MCF 10A (cell line): ENCODE measurements at places on chromosomes 16 and 17.

DNA sequence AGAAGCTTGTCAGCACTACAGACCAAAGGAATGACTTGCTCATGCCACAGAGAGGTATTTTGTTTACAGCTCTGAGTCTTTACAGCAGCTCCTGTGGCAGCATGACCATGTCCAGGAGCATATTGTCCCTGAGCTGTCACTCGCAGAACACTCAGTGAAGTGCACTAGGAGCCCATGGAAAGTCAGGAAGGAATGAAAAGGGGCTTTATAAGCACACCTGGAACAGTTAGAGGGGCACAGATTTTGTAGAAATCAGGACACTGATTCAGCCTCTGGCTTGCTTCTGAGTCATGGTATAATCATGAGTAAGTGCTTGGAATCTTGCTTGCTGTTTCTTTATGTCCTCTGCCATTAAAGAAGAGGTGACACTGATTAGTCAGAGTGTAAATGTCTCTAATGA is 41.0 kb downstream of the TADA2A start:
- DNase-seq, result peak; percentile 29

GRCh38 chr17:17298108-17298507 is 5.1 kb upstream of the NT5M start:
- no peak for DNase-seq

GRCh38 chr16:86285938-86286921 is 224.1 kb upstream of the FOXF1 start:
- DNase-seq, result no peak

- DNase-seq, result no peak
Observed at GRCh38 chr17:17525311-17525710, 29.1 kb upstream of the RASD1 start.

DNA sequence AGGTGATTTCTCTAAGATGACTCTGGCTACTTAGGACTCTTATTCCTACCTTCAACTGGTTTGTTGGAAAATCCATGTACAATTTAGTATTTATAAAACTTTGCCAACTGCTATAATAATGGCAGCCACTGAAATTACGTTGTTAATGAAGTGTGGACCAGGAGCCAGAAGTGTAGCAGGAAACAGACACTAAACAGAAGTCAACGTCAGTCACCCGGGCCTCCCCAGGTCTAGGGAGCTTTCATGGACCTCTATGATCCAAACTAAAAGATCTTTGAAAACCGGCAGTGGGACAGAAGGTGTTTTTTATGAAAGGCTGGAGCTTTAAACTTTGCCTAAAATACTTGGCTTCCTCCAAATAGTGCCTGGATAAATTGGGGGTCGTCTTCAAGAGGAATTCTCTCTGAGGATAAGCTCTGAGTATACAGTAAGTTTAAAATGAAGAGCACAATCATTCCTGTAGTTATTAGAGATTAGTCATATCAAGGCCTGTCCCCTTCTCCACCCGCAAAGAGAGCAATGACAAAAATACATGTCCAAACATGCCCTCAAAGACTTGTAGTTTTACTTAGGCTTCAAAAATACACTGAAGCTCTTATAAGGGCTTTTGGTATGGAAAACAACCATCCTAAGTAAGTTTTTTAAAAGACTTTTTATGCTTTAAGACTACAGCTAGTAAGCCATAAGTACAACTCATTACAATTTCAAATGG is 34.6 kb downstream of the DCUN1D3 start:
- DNase-seq, result peak; percentile 73

- DNase-seq, result peak; percentile 20
Observed at GRCh38 chr17:72065556-72065955, 55.3 kb upstream of the SOX9 start.

DNA sequence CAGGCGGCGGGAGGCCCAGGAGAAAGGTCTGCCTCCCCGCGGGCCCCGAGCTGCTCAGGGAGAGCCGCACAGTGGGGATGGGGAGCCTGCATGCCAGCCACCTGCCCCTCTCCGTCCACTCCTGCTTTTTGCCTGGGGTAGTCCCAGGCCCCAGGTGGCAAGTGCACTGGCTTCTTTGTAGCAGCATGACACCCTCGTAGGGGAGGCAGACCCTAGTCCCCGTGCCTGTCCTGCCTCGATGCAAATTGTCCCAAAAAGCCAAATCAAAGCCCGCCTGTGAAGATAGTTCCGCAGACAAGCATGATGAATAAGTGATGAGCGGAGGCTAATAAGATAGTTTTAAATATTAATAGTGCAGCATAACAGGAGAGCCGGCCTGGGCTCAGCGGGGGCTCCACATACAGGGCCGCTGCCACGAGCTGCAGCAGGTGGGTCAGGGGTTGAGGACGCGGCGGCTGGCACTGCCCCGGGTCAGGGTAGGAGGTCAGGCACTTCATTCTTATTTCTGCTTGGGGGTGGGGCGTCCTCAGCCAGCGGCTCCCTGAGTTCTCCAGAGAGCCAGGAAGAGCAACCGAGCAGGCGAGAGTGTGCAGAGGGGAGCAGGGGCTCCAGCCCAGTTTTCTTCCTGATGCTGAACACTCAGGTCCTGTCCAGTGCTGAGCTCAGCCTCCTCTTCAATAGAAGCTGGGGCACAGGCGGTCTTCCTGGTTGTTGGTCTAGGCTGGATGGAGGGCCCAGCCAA is 26.8 kb downstream of the GINS2 start:
- DNase-seq, result no peak

DNA sequence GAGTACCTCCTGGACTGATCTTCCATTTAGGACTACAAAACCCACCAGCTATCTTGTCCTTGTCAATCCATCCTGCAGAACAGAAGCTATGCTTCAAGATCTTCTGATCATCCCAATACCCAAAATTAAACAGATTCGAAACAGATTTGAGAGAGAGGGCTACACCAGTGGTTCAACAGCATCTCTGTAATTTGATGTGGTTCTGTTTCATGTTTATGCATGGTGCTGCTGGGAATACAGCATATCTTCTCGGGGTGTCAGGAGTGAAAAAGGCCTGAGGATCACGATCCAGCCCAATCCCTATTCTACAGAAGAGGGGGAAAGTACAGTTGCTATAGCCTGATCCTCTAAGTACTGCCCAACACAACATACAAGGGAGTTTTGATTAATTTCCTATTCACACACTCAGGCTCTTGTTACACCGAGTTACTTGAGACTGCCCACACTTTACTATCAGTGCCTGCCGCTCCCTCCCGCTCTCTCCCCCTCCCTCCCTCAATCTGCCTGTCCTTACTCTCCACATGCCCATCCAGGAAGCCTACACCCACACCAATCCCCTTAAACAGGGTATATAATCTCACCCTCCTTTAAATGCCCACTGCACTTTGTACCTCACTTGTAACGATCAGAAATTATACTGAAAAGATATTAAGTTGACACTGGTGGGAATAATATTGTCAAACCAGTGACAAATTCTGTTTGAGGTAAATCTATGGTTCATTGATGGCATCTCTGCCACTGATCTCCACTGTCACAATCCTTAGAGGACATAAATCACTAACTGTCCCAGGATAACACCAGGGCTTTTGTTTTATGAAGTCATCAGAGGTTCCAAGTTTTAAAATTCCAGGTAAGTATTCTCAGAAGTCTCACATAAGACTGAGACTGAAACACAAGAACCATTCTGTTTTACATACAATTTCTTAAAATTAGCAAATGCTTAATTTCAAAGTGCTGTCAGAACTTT is 89.3 kb upstream of the PLEKHM1 start:
- DNase-seq, result no peak

- no peak for DNase-seq
Observed at GRCh38 chr17:48555258-48556228, 10.6 kb upstream of the HOXB2 start.

DNA sequence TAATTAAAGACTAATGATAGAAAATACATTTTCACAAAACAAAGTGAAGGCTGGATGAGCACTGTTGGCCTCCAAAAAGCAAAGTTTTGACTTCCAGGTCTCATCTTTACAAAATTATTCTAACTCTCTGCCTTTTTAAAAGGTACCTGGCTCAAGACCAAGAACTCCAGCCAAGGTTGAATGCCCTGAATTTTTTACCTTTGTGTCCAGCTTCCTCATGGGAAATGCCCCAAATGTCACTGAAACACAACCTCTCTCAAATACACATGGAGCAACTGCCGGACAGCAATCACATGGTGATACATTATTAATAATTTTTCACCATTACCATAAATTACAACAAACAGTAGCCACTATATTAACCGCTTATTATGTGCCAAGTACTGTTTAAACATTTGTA is 32.2 kb downstream of the ADAMTS18 start:
- DNase-seq, result no peak

DNA sequence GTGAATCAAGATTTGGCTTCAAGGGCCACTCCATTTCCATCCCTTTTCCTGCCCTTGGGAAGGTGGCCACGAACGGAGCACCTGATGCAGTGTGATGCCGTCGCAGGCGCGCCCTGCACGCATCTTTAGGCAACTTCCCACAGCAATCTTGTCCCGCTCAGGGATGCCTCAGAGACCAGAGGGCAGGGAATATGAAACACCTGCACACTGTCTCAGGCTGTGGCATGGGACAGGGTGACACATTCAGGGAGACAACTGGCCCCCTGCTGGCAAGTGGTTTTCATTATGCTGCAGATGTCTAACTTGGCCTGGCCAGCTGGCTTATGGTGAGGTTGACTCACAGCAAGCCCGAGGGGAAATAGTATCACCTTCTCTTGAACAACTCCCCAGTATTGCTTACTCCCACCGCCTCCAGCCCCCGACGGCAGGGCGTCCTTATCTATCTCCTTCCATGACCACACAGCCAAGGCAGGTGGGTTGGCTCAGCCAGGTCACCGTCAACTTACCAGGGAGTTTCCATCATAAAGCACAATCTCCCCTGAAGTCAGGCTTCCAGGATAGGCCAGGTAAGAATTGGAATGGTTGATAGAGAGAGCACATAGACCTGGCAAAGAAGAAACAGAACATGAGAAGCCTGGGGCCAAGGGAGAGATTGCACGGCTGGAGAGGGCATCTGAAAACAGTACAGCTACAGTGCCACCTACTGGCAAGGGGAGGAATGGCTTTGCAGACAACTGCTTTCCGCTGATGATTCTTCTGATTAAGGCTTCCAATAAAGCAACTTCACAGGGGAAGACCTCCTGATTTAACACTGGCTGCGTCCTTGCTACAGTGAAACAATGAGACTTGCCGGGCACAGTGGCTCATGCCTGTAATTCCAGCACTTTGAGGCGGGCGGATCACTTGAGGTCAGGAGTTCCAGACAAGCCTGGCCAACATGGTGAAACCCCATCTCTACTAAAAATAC is 21.1 kb downstream of the WIPI1 start:
- peak; percentile 86 for DNase-seq

GRCh38 chr16:28131743-28132393 is 68.4 kb upstream of the GSG1L start:
- DNase-seq, result no peak

- peak; percentile 71 for DNase-seq
Observed at GRCh38 chr16:67199011-67199807, at the start of gene ELMO3. Gene ELMO3, plus strand, starts transcription at chr16:67199131. Its CDS starts 196 bp downstream, at chr16:67199327.

DNA sequence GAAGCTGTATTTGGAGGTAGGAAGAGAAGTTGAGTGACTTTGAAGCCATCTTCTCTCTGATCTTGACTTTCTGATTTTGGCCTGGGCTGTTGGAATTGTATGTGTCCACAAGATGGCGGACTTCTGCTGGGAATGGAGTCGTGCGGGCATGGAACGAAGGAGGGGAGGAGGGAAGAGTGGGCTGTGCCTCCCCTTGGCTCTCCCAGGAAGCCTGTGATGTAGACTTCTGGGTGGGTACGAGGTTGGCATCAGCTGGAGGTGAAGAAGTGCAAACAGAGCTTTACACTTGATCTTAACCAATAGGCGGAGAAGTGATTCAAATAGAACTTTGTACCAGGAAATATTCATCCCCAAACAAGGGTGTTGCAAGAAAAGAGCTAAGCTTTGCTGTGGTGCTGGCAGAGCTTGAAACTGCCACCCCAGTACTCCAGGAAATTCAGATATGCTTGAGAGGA is 7.4 kb upstream of the TMEM220 start:
- peak; percentile 65 for DNase-seq

DNA sequence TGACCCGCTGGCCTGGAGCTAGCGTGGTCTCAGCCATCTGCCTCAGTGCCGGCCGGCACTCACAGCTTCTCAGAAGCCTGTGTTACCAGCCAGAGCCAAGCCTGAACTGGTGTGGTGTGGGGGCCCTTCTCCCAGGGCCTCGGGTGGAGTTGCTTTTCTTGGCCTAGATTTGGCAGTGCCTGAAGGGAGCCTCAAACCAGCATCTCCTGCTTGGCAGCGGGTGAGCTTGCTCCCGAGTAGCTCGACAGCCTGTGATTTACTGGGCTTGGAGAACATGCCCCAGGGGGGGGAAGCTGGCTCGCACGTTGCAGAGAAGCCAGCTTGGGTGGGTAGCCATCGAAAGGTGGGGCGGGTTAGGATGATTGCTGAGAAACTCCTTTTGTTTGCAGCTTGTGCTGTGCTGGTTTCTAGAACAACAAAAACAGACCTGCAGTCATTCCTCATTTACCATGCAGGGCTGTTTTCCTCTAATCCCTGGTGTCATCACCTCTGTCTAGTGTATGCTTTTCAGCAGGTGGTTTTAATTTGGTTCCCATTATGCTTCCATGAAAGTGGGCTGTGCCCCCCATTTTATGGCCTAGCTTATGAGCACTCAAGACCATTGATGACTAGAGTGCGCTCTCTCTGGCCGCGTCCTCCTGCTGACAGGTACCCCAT is 42.2 kb downstream of the TBCD start:
- no peak for DNase-seq

DNA sequence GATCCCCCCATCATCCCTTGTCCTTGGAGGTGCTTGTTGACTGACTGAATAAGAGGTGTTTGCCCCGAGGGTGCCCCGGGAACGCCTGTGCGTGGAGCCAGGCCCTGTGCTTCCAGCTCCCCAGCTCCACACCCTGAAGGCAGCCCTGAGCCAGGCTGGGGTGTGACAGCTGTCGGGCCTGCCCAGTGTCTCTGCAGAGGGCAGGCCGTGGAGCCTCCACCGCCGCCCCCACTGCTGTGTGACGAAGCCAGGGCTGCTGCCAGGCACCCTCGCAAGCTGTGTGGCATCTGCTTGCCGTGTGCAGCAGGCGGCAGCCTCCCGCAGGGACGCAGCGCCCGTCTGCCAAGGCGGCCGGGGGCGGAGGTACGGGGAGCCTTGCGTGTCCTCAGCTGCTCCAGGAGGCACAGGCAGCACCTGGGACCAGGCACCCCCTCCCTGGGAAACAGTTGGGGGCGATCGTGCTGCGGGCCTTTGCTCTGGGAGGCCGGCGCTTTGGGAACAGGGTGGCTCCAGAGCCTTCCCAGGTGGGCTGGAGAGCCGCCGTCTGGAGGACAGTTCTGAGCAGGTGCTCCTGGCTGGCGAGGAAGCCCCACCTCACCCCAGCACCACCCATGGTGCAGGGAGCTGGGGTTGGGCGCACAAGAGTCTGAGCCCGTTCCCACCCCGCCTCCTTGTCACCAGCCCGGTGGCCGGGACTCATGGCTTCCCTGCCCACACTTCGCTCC is 26.6 kb downstream of the GSE1 start:
- no peak for DNase-seq
